ENCODE measurements at places on chromosomes 6 and 20.

DNA sequence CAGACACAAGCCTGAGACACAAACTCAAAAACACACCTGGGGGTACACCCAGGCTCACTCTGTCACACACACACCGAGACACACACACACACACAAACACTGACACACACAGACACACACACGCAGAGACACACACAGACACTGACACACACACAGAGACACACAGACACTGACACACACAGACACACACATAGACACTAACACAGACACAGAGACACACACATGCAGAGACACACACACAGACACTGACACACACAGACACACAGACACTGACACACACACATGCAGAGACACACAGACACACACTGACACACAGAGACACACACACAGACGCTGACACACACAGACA, 14.4 kb upstream of the ABHD16B start:
- DNase-seq, result no peak

- DNase-seq, result no peak
Measured at GRCh38 chr6:43873806-43874714, 104.0 kb downstream of the VEGFA start.

DNA sequence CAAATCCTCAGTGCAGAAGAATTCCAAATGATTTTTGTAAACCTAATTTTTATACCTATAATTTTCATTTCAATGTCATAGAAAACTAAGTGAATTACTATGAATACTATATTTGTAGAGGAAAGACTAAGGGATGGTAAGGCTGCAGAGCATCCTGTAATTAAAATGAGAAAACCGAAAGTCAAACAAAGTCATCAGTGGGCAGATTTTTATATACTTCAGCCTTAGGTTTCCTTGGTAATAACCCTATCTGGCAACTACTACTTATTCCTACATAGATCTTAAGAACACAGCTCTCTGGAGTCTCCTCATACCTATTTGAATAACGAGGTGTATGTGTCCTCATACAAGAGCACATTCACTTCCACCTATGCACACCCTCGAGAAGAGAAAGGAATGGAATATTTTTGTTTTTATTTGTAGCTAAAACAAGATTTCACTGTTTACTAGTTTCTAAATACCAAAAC, 117.9 kb upstream of the SGK1 start:
- DNase-seq, result peak; percentile 2

- no peak for DNase-seq
Measured at GRCh38 chr6:79708095-79708791, 77.1 kb downstream of the SH3BGRL2 start.

GRCh38 chr20:52231230-52231746, 39.7 kb upstream of the ZFP64 start:
- no peak for DNase-seq

DNA sequence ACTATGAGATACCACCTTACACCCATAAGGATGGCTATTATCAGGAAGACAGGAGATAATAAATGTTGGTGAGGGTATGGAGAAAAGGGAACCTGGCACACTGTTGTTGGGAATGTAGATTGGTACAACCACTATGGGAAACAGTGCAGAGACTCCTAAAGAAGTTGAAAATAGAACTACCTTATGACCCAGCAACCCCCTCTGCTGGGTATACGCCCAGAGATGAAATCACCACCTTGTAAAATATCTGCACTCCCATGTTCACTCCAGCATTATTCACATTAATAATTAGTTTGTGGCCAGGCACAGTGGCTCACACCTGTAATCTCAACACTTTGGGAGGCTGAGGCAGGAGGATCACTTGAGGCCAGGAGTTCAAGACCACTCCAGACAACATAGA, 26.8 kb downstream of the ZBTB9 start:
- DNase-seq, result no peak

- DNase-seq, result no peak
Measured at GRCh38 chr6:44255105-44255808, 2.1 kb downstream of the SLC35B2 start.

GRCh38 chr6:130306377-130306776, 59.4 kb upstream of the TMEM200A start:
- no peak for DNase-seq

DNA sequence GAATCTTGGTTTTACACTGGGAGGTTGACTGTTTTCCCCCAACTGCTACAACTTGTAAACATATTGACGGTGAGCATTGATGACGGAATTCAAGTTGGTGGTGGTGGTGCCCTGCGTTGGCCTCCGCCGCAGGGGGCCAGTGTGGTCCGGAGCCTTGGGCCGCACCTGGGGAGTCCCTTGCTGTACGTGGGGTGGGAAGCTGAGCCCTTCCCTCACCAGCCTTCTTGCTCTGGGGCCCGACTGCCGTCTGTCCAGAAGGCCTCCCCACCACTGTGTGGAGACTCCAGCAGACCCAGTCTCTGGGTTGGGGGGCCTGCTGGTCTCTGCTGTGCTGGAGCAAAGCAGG, 11.4 kb downstream of the GATA5 start:
- no peak for DNase-seq

- peak; percentile 73 for DNase-seq
Measured at GRCh38 chr6:44593539-44593944, 206.0 kb downstream of the CDC5L start.

DNA sequence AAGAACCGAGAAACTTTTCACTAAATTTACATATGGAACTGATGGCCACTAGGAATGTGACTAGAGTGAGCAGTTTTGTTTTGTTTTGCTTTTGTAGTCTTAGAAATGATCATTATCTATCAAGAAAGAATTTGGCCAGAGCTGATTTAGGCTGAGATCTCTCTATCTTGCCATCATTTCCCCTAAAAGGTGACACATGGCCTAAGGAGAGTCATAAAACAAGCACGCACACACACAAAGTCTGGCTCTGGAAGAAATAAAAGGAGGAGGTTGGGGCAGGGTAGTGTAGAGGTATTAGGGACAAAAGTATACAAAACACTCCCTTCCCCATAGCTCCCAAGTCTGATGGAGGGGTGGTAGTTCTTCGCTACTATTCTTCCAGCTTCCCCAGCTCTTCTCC, 56.4 kb downstream of the RIPOR2 start:
- DNase-seq, result no peak

DNA sequence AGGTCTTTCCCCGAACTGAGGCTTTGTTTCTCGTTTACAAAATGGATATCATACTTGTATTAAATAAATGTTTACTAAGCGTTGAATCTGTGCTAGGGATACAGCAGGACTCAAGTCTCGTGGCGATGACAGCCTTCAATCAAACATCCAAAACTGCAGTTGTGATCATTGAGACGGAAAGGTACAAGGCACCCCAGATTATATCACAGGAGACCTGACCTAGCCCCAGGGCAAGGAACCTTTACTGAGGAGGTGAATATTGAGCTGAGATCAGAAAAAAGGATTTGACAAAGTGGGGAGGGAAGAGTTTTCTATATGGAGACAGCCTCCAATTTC, 476 bp downstream of the AAR2 start:
- DNase-seq, result no peak

DNA sequence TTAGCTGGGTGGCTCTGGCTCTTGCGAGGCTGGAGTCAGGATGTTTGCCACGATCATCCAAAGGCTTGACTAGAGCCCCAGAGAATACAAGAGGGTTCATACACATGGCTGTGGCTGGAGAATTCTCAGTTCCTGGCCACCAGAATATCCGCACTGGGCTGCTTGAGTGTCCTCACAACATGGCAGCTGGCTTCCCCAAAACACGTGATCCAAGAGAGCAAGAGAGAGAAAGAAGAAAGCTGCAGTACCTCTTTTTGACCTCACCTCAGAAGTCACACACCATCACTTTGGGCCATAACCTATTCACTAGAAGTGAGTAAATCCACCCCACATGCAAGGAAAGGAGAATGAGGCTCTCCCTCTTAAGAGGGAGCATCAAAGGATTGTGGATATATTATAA, 21.5 kb upstream of the BPIFB1 start:
- no peak for DNase-seq

DNA sequence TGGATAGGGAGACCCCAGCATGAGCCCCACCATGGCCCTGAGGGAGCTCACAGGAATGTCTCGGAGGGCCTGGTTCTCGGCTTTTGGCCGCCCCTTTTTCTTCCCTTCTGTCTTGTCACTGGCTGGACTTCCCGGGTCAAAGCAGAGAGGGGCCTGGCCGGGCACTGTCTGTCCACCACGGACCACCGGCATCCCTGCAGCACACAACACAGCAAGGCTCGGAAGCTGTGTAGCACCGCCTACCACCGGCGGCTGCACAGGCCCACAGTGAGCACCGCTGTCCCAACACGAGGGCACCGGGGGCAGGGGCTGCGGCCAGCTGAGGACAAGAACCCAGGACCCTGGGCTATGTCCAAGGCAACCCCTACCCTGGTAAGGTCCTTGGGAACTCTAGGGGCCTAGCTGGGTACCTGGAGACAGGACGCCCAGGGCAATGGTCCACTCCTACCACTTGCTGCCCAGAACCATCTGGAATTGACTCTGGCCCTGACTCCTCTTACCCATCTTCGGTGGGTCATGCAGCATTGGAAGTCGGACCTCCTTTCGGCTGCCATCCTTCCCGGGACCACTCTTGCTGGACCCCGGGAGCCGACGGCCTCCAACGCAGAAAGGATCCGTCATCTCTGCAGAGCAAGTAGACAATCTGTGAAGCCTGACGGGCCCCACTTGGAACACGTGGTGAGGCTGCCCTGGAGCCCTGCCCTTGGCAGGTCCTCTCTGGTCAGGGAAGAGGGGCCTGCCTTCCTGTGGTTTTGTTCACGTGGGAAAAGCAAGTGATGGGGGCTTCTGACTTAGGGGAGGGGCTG, 2.2 kb downstream of the ZNF512B start:
- no peak for DNase-seq

- DNase-seq, result no peak
Measured at GRCh38 chr20:59807909-59808728, 125.3 kb downstream of the SYCP2 start.

- DNase-seq, result no peak
Measured at GRCh38 chr20:48735112-48735511, 92.7 kb downstream of the PREX1 start.

GRCh38 chr20:2559279-2559626, 22.9 kb downstream of the TMC2 start:
- DNase-seq, result no peak

- no peak for DNase-seq
Measured at GRCh38 chr20:52596256-52596655, 375.9 kb upstream of the TSHZ2 start.

GRCh38 chr6:45746046-45746445, 269.6 kb downstream of the CLIC5 start:
- no peak for DNase-seq

GRCh38 chr20:62183426-62184142, 756 bp downstream of the MTG2 start:
- no peak for DNase-seq

GRCh38 chr6:129671442-129672340, 38.3 kb downstream of the ARHGAP18 start:
- DNase-seq, result peak; percentile 29
